ENCODE measurements at places on chromosomes 11 and 22.
A peak's percentile ranks its signal among the peaks of the same experiment; 100 is the strongest.

DNA sequence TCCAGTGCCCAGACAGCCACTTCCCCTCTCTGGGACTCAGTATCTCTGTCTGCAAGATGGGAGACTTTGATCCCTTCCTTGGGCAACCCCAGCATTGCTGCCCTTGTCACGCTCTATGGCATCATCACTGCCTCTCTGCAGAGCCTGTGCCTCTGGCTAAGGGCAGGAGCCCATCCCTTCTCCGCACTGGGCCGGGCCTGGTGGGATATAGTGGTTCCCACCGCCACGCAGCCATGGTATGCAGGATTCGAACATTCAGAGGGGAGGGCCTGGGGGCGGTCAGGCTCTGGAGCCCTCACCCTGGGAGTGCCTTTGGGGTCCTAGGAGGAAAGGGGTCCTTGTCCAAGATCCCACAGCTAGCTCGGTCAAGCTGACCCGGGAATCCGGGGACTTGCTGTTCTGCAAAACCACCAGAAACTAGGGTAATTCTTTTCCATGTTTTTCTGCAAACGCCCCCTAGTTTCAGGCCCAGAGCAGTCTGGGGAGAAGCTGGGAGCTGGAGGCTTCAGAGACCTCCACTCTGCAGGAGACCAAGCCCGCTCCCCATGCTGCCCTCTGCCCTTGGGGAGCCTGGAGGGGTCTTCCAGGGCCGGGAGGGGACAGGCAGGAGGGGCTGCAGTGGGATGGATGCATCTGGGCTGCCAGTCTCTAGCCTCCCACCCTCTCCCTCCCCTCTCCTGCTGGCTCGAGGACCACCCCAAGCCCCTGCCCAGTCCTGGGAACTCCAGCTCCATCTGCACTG, 24.4 kb upstream of the CBX7 start:
- DNase-seq, result peak; percentile 22

DNA sequence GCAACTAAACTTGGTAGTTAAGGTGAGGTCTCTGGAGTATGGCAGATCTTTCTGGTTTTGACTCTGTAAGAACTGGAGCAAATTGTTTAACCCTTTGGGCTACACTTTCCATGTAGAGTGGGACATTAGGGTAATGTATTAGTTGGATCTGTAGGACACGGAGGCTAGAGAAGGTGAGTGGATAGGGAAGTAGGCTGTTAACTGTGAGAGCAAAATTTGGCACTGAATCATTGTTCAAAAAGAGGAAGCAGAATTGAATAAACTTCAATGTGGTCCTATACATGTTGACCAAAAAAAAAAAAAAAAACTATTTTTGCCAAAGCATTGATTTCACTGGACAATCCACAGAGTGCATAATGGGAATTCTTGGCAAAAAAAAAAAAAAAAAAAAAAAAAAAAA, 370.2 kb upstream of the CHORDC1 start:
- DNase-seq, result no peak

DNA sequence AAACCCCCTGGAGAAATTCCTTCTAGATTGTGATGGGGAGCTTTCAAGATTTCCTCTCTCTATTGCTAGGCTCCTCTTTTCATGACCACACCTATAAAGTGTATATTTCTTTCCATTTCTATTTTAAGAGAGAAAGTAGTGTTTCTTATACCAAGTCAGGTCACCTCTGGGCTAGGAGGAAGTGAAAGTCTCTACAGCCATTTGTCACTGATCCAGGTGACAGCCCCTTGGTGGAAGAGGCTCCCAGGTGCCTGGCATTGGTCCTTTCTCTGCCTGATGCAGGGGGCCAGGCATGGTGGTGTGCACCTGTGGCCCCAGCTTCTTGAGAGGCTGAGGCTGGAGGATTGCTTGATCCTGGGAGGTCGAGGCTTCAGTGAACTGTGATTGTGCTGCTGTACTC, 64.7 kb downstream of the DHCR7 start:
- DNase-seq, result no peak

DNA sequence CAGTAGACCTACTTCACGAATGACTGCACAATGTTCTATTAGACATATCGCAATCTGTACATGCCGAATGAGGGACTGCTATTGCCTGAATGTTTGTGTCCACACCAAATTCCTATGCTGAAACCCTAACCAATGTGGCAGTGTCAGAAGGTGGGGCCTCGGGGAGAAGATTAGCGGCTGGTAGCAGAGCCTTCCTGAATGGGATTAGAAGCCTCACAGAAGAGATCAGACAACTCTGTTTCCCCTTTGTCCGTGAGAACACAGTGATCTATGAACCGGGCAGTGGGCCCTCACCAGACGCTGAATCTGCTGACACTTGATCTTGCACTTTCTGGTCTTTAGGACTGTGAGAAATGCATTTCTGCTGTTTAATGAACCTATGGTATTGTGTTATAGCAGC, 33.1 kb downstream of the LRFN4 start:
- DNase-seq, result no peak

DNA sequence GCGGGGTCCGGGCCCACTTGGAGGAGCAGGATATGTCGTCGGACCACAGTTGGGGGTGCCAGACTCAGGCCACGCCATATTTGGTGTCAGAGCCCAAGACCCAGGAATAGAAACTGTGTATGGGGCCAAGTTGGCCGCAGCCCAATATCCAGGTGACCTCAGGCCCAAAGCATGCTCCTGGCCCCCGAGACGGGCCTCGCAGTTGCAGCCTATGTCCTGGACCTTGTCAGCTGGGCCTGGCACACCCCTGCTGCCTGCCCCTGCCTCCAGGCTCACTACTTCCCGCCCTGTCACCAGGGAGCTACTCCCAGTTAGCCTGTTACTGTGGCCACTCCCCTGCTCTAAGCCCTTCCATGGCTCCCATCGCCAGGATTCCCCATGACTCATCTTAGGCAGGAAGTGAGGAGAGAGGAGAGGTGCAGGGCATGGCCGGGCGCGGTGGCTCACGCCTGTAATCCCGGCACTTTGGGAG, 23.1 kb downstream of the A4GALT start:
- DNase-seq, result peak; percentile 78

DNA sequence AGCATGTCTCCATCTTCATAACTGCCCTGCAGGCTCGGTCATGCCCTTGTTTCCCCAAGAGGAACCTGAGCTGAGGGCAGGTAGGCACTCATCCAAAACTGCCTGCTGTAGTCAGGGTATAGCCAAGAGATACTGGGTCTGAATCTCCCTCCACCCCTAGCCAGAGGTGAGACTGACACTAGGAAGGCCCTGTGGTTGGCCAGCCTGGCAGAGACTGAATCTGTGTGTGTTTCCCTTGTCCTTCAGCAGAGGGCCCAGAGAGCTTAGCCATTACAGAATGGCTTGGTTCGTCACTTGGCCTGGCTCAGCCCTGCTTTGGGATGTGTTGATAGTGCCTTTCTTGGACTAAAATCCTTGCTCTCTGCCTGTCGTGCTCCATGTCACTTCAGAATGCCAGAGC, 79.3 kb upstream of the SUSD2 start:
- no peak for DNase-seq

- DNase-seq, result peak; percentile 61
Observed at GRCh38 chr11:116930177-116930576, 92.8 kb upstream of the APOA1 start.

DNA sequence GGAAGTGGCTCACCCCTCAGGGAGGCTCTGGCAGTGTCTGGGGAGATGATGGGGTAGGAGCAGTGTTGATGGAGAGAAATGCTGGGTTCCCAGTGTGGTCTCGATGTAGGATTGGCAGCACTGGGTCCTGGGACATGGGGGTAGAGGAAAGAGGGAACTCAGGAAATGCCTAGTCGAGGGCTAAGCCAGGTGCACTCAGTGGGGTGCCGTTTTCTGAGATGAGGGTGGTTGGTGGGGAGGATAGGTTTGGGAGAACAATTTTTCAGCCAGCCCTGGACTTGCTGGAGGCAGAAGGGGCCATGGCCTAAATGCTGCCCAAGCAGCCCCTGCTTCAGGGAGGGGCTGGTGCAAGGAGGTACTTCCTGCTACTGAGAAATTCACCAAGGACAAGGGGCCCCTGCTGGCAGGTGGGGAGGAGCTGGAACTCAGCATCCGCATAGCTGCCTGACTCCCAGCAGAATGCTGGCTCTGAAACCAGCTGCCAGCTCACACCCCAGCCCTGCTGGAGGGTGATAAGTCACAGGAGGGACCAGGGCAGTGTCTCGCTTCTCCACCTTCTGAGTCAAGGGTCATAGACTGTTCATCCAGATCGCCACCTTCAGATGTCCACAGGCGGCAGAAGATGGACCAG, 6.0 kb downstream of the CCDC157 start:
- DNase-seq, result no peak

DNA sequence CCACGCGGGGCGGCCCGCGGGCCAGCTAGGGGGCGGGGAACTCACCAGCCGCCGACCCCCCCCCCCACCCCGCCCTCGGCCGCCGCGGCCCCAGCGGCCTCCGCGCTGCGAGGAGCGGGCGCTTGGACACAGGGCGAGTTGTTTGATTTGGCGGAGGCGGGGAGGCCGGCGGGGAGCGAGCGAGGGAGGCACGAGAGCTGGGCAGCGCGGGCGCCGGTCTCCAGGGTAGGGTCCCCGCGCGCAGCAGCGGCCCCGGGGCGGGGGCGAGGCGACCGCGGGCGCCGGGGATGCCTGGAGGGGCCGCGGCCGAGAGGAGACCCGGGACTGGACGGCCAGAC, 64.4 kb downstream of the NAV2 start:
- DNase-seq, result peak; percentile 54

- DNase-seq, result peak; percentile 93
Observed at GRCh38 chr11:65903068-65903481, 2.9 kb upstream of the FOSL1 start.

GRCh38 chr22:33909075-33909458, 11.2 kb downstream of the LARGE1 start:
- DNase-seq, result peak; percentile 82

DNA sequence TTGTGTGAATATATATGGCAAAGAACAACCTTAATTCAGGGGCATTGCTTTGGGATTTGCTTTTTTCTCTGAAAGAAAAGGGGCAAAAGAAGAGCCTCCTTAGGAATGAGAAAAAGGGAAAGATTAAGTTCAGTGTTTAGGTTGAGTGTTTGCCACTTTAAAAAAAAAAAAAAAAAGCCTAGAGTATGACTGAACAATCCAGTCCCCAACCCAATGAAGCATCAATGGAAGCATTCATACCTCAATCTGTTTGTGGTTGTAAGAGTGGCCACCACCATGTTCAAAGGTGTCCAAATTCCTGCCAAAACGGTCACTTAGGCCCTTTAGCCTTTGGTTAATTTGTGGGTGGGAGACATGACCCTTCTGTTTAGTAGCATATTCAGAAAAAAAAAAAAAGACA, 260.6 kb downstream of the SOX6 start:
- DNase-seq, result no peak

GRCh38 chr22:17368554-17369438, 464 bp upstream of the CECR2 start:
- peak; percentile 55 for DNase-seq

- DNase-seq, result no peak
Observed at GRCh38 chr11:84899740-84900139, 727.4 kb downstream of the DLG2 start.

DNA sequence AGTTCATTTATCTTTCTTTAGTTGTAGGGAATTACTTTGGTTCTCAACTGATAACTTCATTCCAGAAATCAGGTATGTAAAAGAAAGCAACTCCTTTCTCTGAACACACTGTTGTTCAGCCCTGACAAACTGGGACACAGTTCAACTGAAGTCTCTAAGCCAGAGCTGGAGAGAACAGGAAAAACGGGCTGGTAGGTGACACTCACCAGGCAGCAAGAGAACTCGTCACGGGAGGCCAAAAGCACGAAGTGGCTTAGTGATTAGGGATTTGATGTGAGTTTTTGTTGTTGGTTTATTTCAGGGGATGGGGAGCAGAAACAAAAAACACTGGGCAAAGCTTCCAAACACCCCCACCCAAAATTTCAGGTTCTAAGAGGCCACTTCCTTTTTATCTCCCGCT, 54.1 kb downstream of the MYH9 start:
- DNase-seq, result no peak

GRCh38 chr11:128901653-128902514, 10.7 kb downstream of the KCNJ5 start:
- peak; percentile 14 for DNase-seq

GRCh38 chr11:96033599-96033998, 109.7 kb upstream of the MTMR2 start:
- no peak for DNase-seq

DNA sequence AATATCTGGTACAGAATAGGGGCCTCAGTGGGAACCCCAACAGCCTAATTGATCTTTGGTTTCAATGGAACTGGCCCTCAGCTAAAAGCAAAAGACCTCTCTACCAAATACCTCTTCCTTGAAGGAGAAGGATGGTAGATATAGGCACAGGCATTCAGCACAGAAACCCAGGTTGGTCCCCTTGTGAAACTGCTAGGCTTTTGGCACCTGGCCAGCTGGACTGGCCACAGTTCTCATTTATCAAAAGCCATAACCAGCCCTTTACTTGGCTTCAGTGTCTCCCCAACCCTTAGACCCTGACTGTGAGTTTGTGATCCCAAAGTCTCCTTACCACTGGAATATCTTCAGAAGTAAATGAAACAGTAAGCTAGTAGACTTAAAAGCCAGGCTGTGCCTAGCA, 152.9 kb downstream of the TENM4 start:
- DNase-seq, result peak; percentile 29

- DNase-seq, result no peak
Observed at GRCh38 chr11:110711448-110711775, 825 bp downstream of the ARHGAP20 start.

- peak; percentile 65 for DNase-seq
Observed at GRCh38 chr11:107898270-107898669, 30.0 kb upstream of the RAB39A start.

GRCh38 chr22:41857155-41857859, 24.4 kb downstream of the SREBF2 start:
- peak; percentile 60 for DNase-seq

- no peak for DNase-seq
Observed at GRCh38 chr11:128343135-128343514, 244.2 kb downstream of the ETS1 start.

DNA sequence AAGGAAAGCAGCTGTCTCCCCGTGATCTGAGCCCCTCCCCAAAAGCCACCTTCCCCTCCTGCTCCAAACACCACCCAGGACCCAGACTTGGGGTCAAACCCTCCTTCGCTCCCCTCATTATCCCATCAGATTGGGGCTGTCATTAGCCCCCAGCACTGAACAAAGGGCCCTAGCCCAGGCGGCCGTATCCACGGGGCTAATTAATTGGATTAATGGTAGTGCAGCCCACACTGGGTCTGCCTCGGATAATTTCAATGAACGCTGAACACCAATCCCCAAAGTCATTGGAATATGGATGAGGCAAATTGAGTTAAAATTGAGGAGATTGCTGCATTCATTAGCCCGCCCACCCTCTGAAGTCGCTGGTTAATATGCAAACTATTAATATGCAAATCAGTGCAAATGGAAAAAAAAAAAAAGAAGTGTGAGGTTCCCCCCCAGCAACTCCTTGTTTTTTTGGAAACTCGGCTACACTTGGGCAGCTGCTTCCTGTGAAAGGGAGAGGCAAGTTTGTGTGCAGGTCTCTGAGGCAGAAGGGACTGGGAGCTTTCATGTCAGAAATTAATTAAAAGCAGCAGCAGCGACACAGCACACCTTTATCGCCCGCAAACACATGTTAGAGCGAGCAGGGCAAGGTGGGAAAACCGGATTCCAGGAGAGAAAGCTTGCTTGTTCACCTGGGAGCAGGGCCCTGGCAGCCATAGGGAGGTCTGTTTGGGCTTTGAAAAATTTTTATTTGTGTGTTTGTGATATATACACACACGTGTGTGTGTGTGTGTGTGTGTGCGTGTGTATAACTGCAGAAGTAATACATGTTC, 517.8 kb downstream of the MIAT start:
- DNase-seq, result no peak

All from astrocyte of the hippocampus (primary cell).